ENCODE measurements at places on chromosomes 6 and 20.
A peak's percentile ranks its signal among the peaks of the same experiment; 100 is the strongest.

DNA sequence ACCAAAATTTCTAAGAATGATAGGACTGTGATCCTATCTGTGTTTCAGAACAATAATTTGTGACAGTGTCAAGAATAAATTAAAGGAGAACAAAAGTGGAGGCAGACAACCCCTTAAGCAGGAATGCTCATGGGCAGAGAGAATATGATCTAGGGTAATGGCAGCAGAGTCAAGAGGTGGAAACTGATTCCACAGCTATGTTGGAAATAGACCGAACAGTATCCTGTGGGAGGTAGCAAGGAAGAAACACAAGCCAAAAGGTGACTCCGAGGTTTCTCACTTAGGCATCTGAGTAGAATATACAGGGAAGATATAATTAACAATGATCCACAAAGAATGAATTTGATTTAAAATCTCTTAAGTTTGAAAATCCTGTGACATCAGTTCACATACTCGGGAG lies 100.5 kb downstream of the NRSN1 start:
- DNase-seq, result no peak

DNA sequence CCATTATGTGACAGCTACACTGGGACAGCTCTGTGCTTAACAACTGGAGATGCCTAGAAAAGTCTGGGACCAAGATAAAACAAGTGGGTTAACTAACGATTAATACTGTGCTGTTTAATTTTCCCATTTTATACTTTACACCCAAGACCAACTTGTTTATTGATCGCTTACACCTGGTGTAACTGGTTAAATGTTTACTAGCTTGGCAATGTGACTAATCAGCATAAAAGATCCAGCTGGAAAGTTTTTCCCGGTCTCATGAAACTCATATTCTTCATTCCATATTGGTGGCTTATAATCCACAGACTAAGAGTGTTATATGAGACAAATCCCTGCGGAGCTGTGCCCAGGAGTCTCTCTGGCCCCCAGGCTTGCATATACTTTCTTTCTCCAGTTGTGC lies 101.7 kb upstream of the GJE1 start:
- no peak for DNase-seq

- no peak for DNase-seq
Measured at GRCh38 chr20:36728986-36729385, 16.9 kb downstream of the NDRG3 start.

DNA sequence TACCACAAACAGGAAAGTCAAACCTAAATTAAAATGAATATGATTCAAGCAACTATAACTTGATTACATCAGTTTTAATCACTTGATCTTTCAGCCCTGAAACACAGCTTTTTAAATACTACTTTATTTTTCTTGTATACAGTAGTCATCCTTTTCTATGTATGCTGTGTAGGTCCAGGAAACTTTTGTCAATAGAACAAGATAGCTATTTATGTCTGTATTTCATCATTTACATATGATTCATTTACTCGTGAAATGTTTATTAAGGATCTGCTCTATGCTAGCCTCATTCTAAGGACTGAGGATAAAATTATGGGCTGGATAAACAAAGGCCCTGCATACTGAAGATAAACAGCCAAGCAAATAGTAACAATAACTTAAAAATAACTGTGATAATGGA lies 930.2 kb downstream of the TFAP2A start:
- DNase-seq, result no peak

GRCh38 chr6:5143634-5144311 lies 58.6 kb downstream of the PPP1R3G start:
- no peak for DNase-seq

GRCh38 chr6:125528621-125529041 lies 220.8 kb upstream of the HEY2 start:
- DNase-seq, result peak; percentile 54

- DNase-seq, result no peak
Measured at GRCh38 chr20:56516631-56517030, 7.9 kb upstream of the FAM209A start.

- no peak for DNase-seq
Measured at GRCh38 chr20:32495949-32496348, 89.2 kb downstream of the NOL4L start.

GRCh38 chr6:1143655-1144054 lies 168.2 kb upstream of the FOXQ1 start:
- no peak for DNase-seq

GRCh38 chr6:111651185-111652034 lies 45.7 kb upstream of the TRAF3IP2 start:
- DNase-seq, result no peak

DNA sequence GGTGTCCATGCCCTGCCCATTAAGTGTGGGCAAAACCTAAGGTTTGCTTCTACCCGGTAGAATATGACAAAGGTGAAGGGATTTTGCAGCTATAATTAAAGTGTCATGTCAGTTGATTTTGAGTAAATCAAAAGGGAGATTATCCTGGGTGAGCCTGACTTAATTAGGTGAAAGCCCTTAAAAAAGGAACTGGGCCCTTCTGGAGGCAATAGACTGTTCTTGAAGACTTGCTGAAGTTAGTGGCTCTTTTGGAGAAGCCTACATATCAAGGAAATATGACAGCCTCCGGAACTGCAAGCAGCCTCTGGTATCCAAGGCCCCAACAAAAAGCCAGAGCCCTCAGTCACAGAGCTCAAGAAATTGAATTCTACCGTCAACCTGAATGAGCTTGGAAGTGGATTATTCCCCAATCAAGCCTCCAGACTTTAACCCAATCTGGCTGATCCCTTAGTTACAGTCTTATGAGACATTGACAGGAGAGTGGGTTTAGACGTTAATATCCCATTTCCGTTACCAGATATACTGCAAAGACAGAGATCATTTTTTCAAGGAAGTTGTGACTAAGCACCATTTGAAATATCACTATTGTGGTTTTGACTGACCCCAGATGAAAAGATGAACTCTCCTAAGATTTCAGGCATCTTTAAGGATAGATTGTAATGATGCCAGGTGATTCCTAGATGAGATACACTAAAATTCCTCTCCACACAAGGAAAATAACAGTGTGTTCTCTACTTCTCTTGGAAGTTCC lies 303.4 kb downstream of the PLCB1 start:
- DNase-seq, result no peak

- DNase-seq, result no peak
Measured at GRCh38 chr6:166023273-166023989, 144.2 kb downstream of the TBXT start.
